ENCODE measurements at places on chromosomes 11 and 22. TPM values are rescaled to one million over a fixed set of nuclear protein-coding genes. Genes with fewer than 3 reads are reported as not detected.

- peaks cover 52% of the 10 kb centered on the region for H3K4me1 ChIP-seq
- H3K4me3 ChIP-seq, result peak overlapping the region; percentile 75
- DNase-seq, result no peak
- H3K36me3 ChIP-seq, result peaks cover 20% of the 10 kb centered on the region
Observed at GRCh38 chr11:64251753-64252002, 348 bp downstream of the PLCB3 start.

DNA sequence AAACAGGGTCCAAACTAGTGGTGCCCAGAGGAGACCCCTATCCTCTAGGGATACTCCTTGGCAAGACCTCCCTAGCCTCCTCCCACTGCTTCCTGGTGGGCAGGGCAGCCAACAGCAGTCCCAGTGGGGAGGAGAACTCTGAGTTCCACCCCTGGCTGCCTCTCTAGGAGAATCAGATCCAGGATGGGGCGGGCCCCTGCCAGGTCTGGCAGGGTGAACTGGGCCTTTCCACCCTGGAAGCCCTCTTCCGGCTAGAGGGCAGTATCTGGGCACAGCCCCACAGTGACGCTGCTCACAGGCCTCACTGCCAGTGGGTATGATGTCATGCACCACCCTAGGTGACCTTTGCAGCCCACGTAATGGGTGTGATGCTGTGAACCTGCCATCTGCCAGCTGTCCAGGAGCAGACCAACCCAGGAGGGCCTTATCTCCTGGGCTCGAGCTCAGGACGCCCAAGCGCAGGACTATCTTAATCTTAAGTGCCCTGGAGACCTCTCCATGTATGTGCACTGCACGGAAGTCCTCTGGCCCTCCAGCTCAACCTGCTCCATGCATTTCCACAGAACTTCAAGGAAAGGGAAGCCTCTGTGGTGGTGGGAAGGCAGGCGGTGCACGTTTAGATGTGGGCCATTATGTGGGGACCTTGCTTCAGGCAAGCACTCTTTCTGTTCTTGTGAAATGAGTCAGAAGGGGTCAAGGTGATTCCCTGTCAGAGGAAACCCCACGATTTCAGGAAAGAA, 31.8 kb upstream of the FCHSD2 start:
- H3K4me3 ChIP-seq, result no peak overlapping the region
- H3K27ac ChIP-seq, result no peak overlapping the region
- H3K4me1 ChIP-seq, result peaks cover 36% of the 10 kb centered on the region
- peaks cover 2% of the 10 kb centered on the region for H3K27me3 ChIP-seq
- no peak for DNase-seq
- H3K36me3 ChIP-seq, result no peaks in the 10 kb centered on the region

GRCh38 chr11:131025421-131026125, 109.3 kb upstream of the SNX19 start:
- H3K4me1 ChIP-seq, result no peaks in the 10 kb centered on the region
- peak; percentile 6 for DNase-seq
- H3K36me3 ChIP-seq, result no peaks in the 10 kb centered on the region
- H3K4me3 ChIP-seq, result no peak overlapping the region
- H3K27ac ChIP-seq, result no peak overlapping the region
- no peaks in the 10 kb centered on the region for H3K27me3 ChIP-seq

GRCh38 chr11:17552392-17553248, 5.6 kb downstream of the OTOG start:
- no peak overlapping the region for H3K27ac ChIP-seq
- H3K4me3 ChIP-seq, result no peak overlapping the region
- peaks cover 15% of the 10 kb centered on the region for H3K27me3 ChIP-seq
- no peaks in the 10 kb centered on the region for H3K4me1 ChIP-seq

DNA sequence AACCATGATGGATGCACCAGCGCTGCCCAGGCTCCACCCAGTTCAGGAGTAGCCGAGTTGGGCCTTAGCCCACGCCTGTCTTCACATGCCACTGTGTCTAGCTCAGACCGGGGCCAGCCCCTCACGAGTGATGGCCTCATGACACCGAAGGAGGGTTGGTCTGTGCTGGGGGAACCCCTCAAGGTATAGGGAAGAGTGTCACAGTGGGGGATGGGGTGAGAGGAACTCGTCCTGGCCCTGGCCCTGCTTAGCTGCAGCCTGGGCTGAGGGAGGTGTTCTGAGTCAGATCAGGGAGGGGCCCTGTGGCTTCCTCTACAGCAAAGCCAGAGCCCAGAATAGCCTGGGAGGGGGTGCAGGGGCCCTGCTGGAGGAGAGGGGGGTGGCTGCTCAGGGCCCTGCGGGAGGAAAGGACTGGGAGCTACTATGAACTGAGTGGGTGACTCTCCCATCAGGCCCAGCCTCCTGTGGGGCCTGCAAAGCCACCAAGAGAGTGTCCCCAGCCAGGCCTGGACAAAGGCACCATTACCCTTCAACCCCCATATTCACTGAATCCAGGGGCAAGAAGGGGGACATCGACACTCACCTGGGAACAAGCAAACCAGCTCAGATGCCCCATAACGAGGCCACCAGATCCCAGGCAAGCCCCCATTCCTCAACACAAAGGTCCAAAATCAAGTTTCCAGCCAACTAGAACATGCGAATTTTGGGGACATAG, 41.2 kb downstream of the IGLL5 start:
- H3K27me3 ChIP-seq, result peaks cover 8% of the 10 kb centered on the region
- no peaks in the 10 kb centered on the region for H3K36me3 ChIP-seq
- no peak overlapping the region for H3K27ac ChIP-seq
- peak; percentile 47 for DNase-seq

DNA sequence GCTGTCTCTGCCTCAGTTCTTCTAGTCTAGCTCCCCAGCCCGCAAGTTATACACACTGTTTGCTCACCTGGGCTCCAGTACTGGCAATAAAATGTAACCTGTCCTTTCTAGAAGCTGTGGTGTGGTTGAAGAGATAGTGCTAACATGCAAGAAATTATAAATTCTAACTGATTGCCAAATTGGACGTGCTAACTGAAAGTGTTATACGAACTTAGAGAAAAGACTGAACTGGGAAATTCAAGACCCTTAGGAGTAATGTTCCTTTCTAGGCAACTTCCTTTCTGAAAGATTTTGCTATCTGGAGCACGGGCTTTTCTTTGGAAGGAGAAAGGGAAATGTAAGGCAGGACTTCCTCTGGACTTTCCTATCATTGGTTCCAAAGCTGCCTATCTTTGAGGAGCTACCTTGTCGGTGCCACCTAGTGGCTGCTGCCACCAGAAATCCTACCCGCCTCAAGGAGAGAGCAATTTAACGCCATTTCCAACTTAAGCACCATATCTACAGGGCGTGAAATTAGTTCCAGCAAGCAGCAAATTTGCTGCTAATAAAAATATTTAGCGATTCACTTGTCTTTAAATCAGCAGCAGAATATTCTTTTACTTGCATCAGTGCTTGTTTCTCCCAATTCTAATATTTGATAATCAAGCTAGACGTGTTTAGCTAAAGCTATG, 12.7 kb upstream of the TMEM218 start:
- H3K36me3 ChIP-seq, result no peaks in the 10 kb centered on the region
- peaks cover 6% of the 10 kb centered on the region for H3K27me3 ChIP-seq
- DNase-seq, result peak; percentile 77
- no peak overlapping the region for H3K27ac ChIP-seq

DNA sequence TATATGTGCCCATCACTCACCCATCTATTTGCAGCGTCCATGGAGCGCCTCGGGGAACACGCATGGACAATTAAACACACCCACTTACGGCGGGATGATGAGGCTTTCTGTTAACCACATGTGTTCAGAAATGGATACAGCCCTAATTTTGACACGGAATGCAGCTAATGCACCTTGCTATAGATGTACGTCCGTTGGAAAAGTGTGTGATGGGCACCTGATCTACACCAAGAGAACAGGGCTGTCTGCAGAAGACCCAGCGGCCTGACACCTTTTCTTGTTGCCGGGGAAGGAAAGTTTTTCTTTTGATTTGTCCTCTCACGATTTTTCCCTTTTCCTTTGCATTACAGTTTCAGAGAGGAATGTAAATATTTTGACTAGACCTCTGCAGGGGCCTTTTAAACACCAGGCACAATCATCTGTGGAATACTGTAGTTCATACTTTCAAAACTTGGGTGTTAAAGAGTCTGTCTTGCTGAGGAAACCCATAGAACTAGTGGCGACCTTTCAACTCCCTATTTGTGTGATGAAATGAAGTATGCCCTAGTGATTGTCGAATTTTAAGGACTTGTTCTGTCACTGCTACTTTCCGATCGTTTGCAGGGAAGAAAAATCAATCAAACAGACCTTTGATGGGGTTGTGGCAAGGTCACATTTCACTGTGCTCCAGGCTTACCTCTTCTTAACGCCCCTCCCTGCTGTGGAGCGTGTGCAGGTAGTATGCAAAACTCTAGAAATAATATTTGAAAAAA, 16.5 kb upstream of the PAX6 start:
- H3K27ac ChIP-seq, result no peak overlapping the region
- H3K36me3 ChIP-seq, result no peaks in the 10 kb centered on the region
- H3K27me3 ChIP-seq, result peaks cover 61% of the 10 kb centered on the region
- peaks cover 6% of the 10 kb centered on the region for H3K4me1 ChIP-seq

DNA sequence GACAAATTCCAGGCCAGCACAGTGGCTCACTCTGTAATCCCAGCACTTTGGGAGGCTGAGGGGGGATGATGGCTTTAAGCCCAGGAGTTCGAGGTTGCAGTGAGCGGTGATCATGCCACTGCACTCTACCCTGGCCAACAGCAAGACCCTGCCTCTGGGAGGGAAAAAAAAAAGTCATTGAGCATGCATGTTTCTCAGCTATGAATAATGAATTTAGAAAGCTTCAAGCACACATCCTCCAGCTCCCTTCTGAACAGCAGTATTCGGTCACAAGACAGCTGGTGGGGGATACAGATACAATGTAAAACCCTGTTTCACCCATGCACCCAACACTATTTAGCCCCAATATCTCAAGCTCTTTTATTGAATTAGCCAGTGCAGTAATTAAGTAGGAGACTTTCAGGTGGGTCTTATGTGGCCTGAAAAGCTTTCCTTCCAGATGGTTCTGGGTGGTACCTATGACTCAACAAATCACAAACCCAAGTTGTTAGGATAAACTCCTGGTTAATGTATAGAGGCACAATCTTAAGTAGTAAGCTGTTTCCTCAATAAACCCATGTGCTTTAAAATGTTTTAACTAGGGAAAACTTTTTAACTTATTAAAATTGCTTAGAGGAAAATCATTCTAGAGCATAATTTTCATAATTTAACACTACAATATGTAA, 13.4 kb downstream of the PRDM10 start:
- H3K4me3 ChIP-seq, result no peak overlapping the region
- no peak for DNase-seq
- no peaks in the 10 kb centered on the region for H3K36me3 ChIP-seq
- H3K27ac ChIP-seq, result no peak overlapping the region
- no peaks in the 10 kb centered on the region for H3K4me1 ChIP-seq

GRCh38 chr11:93536101-93536861, 6.9 kb downstream of the SMCO4 start:
- no peak overlapping the region for H3K27ac ChIP-seq
- no peaks in the 10 kb centered on the region for H3K36me3 ChIP-seq
- H3K4me1 ChIP-seq, result peaks cover 12% of the 10 kb centered on the region
- H3K4me3 ChIP-seq, result no peak overlapping the region

GRCh38 chr11:68315171-68315920, 3.0 kb downstream of the LRP5 start:
- H3K4me3 ChIP-seq, result peak overlapping the region; percentile 68
- peaks cover 53% of the 10 kb centered on the region for H3K4me1 ChIP-seq
- no peaks in the 10 kb centered on the region for H3K36me3 ChIP-seq
- peak; percentile 64 for DNase-seq
- H3K27me3 ChIP-seq, result peaks cover 3% of the 10 kb centered on the region

DNA sequence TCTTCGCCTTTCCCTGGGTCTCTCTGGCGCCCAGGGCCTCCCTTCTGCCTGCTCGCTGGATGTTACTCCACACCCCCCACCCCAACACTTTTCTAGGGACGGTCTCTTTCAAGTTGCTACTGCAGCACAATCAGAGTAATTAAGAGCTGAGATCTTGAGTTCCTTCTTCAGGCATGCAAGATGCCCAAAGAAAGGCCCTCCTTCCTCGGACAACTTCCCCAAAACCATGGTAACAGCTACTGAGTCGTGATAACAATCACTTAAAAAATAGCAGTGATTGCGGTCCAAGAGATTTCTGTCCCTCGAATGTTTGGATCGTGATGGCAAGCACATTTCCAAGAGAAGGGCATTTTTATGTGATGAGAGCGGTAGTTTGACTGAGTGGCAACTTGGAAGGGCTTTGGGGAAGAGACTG, 638 bp upstream of the TENM4 start:
- H3K27me3 ChIP-seq, result peaks cover 41% of the 10 kb centered on the region
- peak overlapping the region; percentile 55 for H3K27ac ChIP-seq
- H3K4me3 ChIP-seq, result peak overlapping the region; percentile 74
- peaks cover 34% of the 10 kb centered on the region for H3K4me1 ChIP-seq
- no peaks in the 10 kb centered on the region for H3K36me3 ChIP-seq

- H3K27me3 ChIP-seq, result peaks cover 3% of the 10 kb centered on the region
- H3K36me3 ChIP-seq, result no peaks in the 10 kb centered on the region
- H3K4me3 ChIP-seq, result no peak overlapping the region
- no peak for DNase-seq
Observed at GRCh38 chr11:70727021-70727420, 328.7 kb downstream of the CTTN start.

DNA sequence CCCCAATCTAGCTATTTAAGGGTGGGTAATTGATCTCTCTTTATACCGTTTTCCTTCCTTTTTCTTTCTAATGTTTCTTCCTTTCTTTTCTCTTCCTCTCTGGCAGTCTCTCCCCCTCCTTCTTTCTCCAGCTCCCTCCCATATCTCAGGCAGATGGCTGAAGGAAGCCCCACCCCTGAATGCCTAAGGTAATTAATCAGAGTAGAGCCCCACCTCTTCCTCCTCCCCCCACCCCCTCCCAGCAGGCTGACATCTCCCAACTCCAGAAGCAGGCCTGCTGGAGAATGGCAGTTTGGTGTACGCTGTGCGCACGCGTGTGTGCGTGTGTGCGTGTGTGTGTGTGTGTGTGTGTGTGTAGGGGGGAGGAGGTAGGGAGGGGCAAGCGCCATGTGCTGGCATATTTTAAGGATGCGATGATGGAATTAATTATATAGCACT, 122.6 kb downstream of the APOL5 start:
- H3K4me1 ChIP-seq, result peaks cover 13% of the 10 kb centered on the region
- H3K4me3 ChIP-seq, result peak overlapping the region; percentile 51
- H3K27me3 ChIP-seq, result no peaks in the 10 kb centered on the region
- DNase-seq, result peak; percentile 98

- H3K27ac ChIP-seq, result peak within 1 kb of the TSS; percentile 99
- peaks cover 6% of the 10 kb centered on the region for H3K4me1 ChIP-seq
- H3K27me3 ChIP-seq, result no peaks in the 10 kb centered on the region
- peak; percentile 98 for DNase-seq
- H3K4me3 ChIP-seq, result peak within 1 kb of the TSS; percentile 88
- H3K36me3 ChIP-seq, result peaks cover 11% of the 10 kb centered on the region
Observed at GRCh38 chr11:85664615-85665481, at the start of gene CREBZF. Gene CREBZF (minus strand): TSS chr11:85665129. CDS start chr11:85664875, 254 bp downstream.

Gene PLA2G3
- total RNA-seq, result not detected

Gene APOA1
- total RNA-seq, result 2.9 TPM

Gene EI24
- 40.3 TPM for total RNA-seq

Gene ANO1
- 5.8 TPM for total RNA-seq

Gene RNF214
- total RNA-seq, result 11.0 TPM
